ENCODE measurements at places on chromosomes 16 and 17.
A peak's percentile ranks its signal among the peaks of the same experiment; 100 is the strongest.

DNA sequence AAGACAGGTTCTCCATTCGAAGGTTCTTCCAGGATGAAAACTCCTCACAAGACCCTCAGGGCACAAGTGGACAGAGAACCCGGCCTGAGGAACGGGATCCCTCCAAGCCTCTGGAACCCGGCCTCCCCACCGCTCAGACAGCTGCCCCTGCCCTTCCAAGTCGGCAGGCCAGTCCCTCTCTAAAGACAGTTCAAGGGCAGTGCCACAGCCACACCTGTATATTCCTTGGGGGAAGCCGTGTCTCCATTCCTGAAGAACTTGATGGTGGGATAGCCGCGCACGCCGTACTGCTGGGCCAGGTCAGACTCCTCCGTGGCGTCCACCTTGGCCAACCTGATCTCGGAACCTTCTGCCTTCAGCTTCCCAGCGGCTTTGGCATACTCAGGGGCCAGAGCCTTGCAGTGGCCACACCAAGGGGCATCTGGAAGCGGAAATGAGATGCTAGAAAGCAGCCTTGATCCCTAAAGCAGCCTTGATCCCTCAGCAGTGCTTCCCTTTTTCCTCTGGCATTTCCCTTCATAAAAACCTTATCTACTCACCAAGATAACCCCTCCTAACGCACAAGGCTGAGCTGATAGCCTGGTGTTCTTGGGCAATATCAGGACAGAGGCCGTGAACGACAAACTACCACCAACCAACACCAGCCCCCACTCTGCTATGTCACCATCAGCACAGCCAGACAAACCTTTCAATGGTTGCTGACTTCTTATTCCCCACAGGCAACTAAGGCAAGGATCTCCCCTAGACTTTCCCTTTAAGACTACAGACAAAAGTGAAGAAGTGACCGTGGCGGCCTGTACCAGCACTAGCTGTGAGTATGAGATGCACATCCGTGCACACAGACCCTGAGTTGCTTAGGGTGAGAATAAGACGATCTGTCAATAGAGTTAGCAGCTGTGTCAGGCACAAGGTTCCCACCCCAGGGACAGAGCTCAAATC lies 1.1 kb downstream of the P4HB start:
- peak; percentile 32 for DNase-seq

DNA sequence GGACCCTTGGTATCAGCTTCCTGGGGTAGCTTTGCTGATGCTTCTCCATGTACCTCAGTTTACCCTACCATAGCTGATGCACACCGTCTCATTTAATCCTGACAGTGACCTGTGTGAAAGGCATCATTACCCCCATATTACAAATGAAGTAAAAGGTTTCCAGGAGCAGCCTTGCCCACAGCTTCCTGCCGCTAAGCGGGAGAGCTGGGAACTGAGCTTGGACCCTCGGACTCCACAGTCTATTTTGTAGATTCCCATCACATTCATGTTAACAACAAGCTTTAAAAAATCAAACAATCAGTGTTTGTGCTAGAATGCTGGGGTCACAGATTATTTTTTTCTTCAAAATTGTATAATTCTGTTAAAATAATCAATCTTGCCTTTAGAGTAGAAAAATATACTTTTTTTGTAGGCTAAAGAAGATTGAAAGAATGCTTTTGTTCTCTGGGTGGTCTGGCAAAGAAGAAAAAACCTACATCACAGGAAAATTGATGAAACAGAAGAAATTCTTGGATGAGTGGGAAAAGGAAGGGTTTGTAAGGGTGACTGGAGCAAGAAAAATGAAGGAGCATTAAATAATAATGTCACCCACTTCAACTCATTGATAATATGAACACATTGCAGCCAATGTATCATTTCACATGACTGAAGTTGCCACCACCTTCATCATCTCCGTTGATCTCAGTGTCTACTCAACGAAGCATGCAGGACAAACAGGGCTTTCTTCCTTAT lies 9.5 kb upstream of the USP10 start:
- no peak for DNase-seq

DNA sequence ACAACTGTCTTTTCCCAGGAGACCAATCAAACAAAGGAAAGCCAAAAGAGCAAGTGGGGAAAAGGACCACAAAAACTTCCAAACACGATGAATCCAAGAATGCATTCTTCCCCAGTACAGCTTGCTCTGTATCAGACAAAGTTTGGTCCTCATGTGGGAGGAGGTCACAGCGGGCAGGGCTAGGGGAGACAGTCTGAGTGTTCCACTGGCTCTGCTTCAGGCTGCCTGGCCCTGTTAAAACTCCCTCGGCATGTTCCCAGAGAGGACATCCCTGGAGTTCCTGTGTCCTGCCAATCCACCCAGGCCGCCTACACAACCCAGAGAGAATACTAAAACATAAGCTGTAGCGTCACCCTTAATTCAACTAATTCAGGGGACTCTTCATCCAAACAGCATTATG lies 415.1 kb upstream of the DYNLRB2 start:
- DNase-seq = no peak

- no peak for DNase-seq
These were observed 168.2 kb upstream of the IRX6 start for GRCh38 chr16:55155815-55156214.

DNA sequence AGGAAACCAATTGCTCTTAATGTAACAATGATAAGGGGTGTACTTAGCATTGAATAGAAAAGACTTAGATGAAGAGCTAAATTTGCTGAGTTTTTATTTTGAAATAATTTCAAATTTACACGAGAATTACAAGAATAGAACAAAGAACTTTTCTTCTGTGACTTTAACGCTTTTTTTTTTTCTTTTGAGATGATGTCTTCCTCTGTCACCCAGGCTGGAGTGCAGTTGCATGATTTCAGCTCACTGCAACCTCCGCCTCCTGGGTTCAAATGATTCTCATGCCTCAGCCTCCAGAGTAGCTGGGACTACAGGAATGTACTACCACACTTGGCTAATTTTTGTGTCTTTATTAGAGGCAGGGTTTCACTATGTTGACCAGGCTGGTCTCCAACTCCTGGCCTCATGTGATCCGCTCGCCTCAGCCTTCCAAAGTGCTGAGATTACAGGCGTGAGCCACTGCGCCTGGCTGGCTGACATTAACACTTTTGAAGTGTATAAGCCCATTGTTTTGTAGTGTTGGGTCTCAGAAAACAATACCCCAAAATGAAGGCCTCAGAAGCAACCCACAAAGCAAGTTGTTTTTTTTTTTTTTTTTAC lies 2.1 kb downstream of the TEN1 start:
- no peak for DNase-seq

DNA sequence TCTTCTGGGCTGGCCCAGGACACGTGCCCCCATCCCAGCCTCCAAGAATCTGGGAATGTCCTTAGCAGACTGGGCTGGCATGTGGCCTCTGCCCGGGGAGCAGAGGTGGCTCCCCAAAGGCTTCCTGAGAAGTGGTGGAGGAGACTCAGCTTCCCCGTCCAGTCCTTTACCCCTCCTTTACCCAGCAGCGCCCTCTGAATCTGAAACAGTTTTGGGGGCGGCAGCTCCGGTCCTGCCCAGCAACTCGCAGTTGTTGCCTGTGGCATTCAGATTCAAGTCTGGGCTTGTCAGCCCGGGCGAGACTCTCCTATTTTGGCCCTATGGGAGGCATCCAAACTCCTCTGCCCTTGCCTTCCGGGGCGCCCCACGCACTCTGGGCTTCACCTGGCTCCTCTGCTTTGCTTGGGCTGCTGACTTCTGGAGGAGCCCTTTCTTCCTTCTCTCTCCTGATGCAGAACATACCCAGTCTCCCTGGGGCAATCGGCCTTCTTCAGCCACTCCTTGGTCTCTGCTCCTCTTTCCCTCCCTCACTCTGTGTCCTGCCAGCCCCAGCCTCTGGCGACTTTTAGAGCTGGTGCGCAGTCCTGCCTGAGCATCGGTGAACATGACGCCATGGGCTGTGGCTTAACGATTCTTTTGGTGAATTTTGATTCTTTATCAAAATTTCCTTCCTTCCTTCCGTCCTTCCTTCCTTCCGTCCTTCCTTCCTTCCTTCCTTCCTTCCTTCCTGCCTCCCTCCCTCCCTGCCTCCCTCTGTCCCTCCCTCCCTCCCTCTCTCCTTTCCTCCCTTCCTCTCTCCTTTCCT lies 55.2 kb downstream of the CMIP start:
- DNase-seq = no peak

- no peak for DNase-seq
These were observed 121.6 kb downstream of the DNAH9 start for GRCh38 chr17:11719856-11720255.

GRCh38 chr16:70577256-70577698 lies 53.7 kb downstream of the SF3B3 start:
- DNase-seq = no peak

DNA sequence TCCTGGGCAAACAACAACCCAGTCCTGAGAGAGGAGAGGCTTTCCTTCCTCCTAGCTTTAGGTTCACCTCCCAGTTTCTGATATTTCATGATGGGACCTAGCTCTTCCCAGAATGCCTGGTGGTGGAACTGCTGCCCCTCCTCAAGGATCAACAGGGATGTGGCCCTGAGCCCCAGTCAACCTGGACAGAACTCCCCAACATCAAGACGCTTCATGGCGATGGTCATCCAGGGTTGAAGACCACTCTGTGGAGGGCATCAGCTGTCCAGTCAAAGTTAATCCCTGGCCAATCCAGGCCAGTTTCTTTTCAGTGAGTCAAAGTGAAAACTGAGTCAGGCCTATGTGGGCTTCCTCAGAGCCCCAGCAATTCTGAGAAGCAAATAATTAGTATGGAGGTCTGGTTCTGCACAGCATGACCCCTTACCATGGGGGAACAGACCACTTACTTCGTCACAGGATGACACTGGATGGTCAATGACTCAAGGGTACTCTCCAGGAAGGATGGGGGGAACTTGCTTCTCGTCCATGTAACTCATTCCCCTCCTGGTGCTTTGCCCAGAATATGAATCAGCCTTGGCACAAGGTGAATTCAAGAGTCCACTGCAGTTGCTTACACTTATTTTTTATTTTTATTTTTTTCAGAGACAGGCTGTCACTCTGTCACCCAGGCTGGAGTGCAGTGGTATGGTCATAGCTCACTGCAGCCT lies 14.7 kb upstream of the XYLT2 start:
- DNase-seq = no peak

DNA sequence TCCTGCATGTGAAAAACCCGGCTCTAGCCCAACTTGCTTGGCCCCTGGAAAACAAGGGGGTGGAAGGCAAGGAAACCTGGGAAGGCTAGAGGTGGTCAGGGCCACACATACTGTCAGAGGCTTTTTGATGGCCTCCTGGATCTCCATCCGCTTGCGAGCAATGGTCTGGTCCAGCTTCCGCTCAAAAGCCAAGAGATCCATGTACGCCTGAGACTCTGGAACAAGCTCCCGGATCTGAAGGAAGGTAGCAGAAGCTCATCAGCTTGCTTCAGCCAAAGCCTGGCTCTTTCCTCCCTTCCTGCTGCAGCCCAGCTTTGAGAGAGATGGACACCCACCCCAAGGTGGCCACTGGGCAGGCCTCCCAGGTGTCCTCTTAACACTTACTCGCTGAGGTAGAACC lies 5.7 kb downstream of the SMARCD2 start:
- no peak for DNase-seq

- DNase-seq = no peak
These were observed 70.3 kb downstream of the SDR42E1 start for GRCh38 chr16:81940781-81941560.

DNA sequence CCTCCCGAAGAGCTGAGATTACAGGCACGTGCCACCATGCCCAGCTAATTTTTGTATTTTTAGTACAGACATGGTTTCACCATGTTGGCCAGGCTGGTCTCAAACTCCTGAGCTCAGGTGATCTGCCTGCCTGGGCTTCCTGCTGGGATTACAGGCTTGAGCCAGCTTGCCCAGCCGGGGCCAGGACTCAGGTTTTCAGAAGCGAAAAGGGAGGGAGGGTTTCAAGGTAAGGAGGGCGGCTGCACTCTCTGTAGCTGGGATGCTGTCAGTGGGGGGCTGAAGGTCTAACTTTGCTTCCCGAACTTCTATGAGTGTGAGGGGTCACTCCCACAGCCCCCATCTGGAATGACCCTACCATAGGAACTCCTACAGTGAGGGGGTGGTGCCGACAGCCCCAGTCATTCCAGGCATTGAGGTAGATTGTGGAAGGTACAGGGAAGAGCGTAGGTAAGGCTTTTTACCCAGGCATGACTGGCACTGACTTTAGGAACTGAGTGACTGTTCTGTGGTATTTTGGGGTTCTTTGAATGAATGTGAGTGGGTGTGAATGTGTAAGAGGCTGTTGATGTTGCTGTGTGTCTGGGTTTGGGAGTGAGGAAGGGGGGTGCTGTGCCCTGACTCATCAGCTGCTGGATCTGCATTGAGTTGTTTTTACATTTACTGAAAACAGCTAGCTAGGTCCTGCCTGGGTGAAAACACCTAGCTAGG lies 3.8 kb upstream of the C1QL1 start:
- DNase-seq = no peak

DNA sequence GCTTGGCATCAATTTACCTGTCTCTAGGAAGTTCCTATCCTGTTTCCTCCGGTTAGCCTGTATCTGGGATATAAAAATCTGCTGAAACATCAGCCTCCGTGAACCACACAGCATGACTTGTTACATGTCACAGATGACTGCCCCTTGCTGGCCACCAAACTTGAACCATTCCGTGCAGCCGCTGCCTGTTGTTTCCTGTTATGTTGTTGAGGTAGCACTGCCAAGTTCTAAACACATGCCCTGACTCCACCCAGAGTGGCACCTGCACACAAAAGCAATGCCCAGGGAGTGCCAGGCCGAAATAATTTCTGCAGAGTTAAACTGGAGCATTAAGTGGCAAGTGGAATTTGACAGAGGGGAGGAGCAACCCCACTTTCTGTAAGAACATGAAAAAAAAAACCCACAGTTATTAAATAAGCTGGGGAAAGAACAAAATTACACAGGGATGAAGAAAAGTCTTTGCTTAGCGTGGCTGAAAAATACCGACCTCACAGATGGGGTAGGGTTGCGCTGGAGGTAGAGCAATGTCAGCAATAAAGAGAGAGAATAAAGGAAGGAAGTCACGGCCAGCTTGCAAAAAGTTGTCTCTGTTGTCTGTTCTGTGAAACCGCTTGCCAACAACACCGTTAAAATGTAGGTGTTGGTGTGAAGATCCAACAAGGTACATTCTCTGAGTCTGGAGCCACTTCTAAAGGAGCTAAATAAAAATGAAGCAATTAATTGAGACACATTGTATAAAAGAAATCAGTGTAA lies 174.6 kb upstream of the CDH13 start:
- DNase-seq = no peak

GRCh38 chr17:45429339-45430005 lies 3.2 kb downstream of the ARHGAP27 start:
- DNase-seq = no peak

DNA sequence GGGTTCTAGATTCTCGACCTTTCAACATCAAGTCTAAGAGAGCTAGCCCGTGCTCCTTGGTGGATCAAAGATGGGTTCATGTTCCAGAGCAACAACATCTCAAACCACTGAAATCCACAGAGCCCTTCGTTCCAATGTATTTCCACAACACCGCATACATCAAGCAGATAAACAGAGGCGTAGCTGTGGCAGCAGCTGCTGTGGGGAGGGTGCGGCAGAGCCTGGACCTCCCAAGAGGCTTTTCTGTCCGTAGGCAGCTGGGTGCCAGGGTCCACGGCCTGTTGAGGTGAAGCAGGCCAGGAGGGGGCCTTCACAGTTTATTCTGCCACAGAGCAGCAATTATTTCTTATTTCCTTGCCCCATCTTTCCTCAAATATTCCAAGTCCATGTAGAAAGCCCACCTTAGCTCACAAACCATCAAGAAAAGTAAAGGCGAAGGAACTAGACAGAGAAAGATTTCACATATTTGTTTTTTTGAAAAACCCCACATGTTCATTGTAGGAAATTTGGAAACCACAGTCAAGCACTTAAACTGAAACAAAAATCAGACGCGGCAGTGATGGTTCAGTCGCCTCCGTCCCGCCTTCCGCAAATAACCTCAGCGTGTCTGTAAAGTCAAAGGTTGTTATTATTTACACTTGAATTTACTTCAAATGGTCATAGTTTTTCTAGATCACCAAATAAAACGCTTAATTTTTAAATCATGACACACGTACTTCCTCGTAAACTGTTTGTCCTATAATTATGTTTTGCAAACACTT lies 144.6 kb upstream of the FOXF1 start:
- no peak for DNase-seq
